ENCODE measurements at places on chromosomes 12 and 14. TPM values are rescaled to one million over a fixed set of nuclear protein-coding genes. Genes with fewer than 3 reads are reported as not detected.

The GPN3 gene
- 27.8 TPM for polyA plus RNA-seq

The KLRC3 gene
- polyA plus RNA-seq, result 5.3 TPM

The NYNRIN gene
- 35.0 TPM for polyA plus RNA-seq

The RFX4 gene
- 65.8 TPM for polyA plus RNA-seq

The TNFAIP2 gene
- 9.4 TPM for polyA plus RNA-seq

The TSHR gene
- polyA plus RNA-seq, result 3.3 TPM

The ST8SIA1 gene
- 34.0 TPM for polyA plus RNA-seq

The ACRBP gene
- polyA plus RNA-seq, result 3.6 TPM

The BDKRB1 gene
- 0.95 TPM for polyA plus RNA-seq

The ARMH4 gene
- polyA plus RNA-seq, result 15.4 TPM

The CMA1 gene
- not detected for polyA plus RNA-seq

The PAWR gene
- polyA plus RNA-seq, result 18.4 TPM

The GLT8D2 gene
- 14.2 TPM for polyA plus RNA-seq

The OR4K15 gene
- polyA plus RNA-seq, result not detected

The ART4 gene
- not detected for polyA plus RNA-seq

The EML1 gene
- polyA plus RNA-seq, result 23.1 TPM

The PLCZ1 gene
- polyA plus RNA-seq, result 0.49 TPM

The KLHL33 gene
- polyA plus RNA-seq, result 0.72 TPM
